DMS79 treated with DMSO at 0.1 percent for 48 hours (cell line): ENCODE measurements at places on chromosomes 2 and 18.

GRCh38 chr2:236664136-236664535, 94.5 kb downstream of the ACKR3 start:
- DNase-seq: no peak

- peak; percentile 53 for DNase-seq
Observed at GRCh38 chr18:47929681-47930198, 719 bp downstream of the SMAD2 start.

- no peak for DNase-seq
Observed at GRCh38 chr2:72185206-72185605, 37.5 kb upstream of the CYP26B1 start.

DNA sequence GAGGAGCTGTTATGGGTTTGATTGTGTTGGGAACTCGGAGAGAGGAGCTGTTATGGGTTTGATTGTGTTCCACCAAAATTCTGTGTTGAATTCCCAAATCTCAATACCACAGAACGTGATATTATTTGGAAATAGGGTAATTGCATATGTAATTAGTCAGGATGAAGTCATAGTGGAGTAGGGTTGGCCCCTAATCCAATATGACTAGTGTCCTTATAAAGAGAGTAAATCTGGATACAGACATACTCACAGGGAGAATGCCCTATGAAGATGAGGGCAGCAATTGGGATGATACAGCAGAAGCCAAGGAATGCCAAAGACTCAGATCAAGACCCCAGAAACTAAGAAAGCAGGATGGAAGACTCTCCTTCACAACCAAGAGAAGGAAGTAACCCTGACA, 1023.2 kb upstream of the ZEB2 start:
- no peak for DNase-seq

DNA sequence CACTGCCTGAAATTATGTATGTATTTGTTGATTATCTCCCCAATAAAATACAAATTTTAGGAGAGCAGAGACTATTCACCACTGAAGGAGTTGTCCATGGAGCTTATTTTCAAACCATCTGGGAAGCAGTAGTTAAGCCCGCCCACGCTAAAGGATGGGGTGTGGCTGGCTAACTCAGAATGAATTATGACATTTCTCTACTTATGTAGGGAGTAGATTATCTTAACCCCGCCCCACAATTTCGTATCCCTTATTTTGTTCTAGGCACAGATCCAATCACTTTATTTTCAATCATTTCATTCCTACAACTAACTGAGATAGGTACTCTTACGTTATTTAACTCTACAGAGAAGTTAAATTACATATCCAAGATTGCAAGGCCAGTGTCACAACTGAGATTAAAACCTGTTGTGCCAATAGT, 1.4 kb upstream of the LAPTM4A start:
- peak; percentile 37 for DNase-seq

DNA sequence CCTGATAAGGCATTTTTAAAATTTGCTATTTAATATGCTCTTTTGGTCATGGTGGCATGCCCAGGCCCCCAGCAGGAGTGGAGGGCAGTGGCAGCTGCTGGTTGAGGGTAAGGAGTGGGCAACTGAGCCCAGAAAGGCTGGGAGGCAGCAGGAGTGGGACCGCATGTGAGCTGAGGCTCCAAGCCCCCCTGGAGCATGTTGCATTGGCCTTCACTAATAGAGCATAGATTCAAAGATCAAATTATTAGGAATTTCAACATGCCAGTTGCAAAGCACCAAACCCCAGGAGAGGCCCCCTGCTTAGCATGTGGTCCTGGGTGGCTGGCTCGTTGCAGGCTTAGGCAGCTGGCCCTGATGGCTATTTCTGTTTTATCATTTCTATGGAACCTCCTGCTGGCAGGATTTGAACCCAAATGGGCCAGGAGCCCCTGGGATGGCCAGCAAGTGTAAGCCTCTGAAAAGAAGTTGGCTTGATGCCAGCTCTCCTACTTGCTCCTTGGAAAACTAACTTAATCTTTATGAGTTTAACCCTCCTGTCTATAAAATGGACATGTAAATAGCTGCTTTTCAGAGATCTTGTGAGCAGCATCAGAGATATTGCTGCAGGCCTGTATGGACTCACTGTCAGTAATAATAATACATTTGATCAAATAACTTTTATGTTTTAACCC, 42.1 kb upstream of the TMEM131 start:
- DNase-seq: peak; percentile 5

DNA sequence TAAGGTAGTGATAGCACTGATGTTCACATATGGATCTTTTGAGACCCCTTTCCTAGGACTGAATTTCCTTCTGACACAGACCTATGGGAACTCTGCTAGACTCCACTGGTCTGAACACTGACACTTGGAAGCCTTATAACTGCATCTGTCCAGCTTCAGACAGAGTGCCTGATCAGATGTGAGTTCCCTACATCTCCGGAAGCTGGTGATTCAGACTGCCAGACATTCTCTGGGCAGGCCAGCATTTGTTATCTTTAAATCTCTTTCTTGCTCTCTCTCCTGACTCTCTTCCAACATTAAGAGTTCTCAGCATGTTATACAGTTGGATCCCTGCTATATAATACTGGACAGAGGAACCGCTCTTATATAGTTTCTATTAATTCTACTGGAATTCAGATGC, 408.5 kb downstream of the ZEB2 start:
- DNase-seq: no peak

DNA sequence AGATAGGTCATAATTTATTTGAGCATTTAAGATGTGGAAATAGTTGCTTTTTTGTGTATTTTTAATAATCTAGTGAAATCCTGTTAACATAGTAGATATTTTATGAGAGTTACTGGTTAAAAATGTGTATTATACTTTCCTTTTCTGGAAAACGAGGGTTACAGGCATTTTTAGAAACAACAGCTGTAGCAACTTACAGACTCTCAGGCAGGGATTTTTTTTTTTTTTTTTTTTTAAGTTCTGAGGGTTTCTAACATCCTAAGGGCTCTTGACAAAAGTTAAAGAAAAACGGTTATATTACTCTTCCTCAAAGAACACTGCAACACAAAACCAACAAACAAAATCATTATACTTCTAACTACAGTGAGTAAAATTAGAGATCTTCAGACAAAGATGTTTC, 205.9 kb downstream of the ACKR3 start:
- DNase-seq: peak; percentile 32

DNA sequence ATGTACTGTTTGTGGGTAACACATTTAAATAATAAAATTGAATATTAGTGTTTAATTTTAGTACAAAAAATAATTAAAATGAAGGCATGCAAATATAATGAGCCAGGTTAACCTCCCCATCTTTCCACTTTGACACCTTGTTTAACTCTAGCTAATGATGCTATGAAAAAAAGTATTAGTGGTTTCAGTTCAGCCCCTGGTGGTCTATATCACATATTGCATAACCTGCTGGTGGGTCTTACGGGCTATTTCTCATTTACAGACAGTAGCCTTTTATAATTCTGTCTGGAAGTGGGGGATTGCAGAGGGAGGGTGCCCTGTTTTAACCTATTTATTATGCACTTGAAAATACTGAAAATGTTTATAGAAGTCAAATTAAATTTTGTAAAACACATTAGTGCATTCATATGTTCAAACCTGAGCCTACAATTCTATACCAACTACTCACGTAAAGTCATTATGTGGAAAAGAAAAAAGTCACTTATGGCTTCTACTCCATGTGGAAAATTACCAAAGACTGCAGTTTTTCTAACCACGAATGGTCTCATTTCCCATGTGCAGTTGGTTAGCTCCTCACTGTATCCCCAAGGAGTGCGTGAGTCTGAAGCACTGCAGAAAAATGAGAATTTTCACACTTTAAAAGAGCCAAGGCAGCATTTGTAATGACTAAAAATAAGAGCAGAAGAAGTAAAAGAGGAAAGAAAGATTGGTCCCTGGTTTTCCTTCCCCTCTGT, 381.0 kb downstream of the MTX2 start:
- DNase-seq: no peak

GRCh38 chr18:74788657-74789056, 191.0 kb downstream of the ZNF407 start:
- no peak for DNase-seq

DNA sequence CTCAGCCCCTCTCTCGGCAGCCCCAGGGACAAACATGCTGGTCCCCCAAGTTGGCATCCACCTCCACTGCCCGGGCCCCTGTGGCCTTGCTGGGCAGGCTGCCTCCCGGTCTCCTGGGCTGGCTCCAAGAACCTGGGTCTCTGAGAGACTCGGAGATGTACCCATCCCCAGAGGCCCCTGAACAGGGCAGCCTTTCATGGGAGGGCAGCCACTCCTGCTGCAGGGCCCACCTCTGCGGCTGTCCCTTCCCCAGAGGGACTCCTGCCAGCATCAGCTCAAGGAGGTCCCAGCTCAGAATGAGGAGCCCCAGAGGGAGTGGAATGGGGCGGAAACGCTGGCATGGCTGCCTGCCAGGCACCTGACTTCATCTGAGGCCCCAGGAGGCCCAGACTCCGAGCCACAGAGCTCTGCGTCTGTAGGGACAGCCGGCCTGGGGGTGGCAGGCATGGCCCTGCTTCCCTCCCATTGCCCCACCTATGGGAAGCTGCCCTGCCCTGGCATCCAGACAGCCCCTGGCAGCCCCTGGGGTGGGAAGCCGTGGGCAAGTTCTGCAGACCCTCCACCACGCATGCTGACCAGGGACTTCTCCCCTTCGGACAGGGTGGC, 857 bp upstream of the CROCC2 start:
- DNase-seq: peak; percentile 42

DNA sequence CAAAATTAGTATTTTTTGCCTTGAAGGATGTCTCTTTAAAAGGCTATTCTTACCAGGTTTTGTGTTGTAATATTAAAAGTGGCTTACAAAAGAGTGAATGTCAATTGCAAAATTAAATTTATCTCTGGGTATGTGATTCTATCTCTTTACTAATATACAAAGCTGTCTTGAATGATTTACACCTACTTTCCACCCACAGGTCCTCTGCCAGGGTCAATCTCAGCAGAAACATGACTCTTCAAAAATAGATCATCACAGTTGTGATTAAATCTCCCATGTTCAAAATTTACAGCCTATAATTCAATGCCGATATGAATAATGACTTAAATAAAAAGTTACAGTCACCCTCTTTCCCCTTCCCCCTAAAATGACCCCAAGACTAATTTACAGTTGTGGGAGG, 78.8 kb downstream of the SLC8A1 start:
- no peak for DNase-seq

DNA sequence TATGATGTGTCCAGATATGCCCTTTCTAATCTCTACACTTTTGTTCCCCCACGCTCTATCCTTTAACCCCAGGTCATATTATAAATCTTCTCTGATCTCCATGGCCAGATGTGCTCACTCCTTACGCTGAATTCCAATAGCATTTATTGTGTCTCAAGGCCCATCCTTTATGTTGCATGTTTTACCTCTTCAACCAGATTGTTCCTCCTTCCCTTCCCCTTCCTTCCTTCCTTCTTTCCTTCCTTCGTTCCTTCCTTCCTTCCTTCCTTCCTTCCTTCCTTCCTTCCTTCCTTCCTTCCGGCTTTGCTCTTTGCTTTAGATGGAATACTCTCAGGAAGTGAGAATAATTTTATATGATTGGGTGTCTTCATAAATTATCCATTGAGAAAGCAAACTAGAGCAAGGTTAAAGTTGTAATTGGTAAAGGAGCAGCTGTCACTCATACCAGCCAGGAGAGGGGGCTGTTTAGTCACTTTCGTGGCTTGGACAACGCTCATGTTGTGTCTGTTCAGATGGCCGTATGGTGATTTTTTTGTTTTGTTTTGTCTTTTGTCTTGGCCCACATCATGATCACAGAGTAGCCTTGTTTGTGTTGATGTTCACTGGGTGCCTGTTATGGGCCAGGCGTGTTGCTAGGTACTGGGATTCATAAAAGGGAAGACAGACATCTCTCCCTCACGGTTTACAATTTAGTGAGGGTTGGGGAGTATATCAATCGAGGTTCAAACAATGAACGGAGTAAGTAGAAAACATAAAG, 68.0 kb downstream of the DAW1 start:
- DNase-seq: no peak

DNA sequence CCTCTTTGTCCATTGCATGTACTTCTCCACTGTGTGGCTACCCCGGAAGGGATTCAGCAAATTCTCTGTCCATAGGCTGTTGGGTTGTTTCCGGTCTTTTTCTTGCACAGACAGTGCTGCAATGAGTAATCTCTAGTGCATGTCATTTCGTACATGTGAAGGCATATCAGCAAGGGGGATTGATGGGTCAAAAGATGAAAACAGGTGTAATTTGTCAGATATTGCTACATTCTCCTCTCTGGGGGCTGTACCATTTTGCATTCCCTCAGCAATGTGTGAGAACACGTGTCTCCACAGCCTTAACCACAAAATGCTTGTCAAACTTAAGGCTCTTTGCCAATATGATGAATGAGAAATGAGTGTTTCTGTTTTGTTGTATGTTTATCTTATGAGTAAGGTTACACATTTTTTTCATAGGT, 60.5 kb downstream of the KLHL29 start:
- no peak for DNase-seq

GRCh38 chr2:74835831-74836674, 2.1 kb downstream of the HK2 start:
- peak; percentile 81 for DNase-seq

DNA sequence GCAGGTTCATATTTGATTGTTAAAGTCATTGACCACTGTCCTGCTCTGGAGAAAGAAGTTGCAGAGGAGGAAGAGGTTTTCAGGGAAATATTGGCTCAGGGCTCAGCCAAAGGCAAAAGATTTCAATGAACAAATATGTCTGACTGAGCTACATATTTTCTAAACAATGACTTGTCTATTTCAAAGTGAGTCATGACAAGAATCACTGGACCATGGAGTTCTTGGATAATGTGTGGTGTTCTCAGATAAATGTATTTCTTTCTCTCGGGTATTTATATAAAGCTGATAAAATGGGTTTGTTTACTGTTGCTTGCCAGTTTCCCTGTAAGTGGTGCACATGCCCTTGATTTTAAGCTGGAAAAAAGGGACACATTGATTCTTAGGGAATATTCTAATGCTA, 34.3 kb upstream of the RMP24 start:
- DNase-seq: no peak
